ENCODE measurements at places on chromosomes 3 and 15. TPM values are rescaled to one million over a fixed set of nuclear protein-coding genes. Genes with fewer than 3 reads are reported as not detected.

CELSR3 gene
- total RNA-seq, result 0.33 TPM

NEO1 gene
- 8.7 TPM for total RNA-seq

TTLL13 gene
- not detected for total RNA-seq

MINAR1 gene
- 0.12 TPM for total RNA-seq

NEDD4 gene
- 20.0 TPM for total RNA-seq

POPDC2 gene
- total RNA-seq, result 0.89 TPM

PLSCR5 gene
- not detected for total RNA-seq

GATM gene
- 529 TPM for total RNA-seq

ALS2CL gene
- 16.2 TPM for total RNA-seq

GOLGA6L9 gene
- 0.83 TPM for total RNA-seq

SEC22C gene
- 11.3 TPM for total RNA-seq

CCRL2 gene
- 0.30 TPM for total RNA-seq

CEP19 gene
- total RNA-seq, result 0.46 TPM

CCR2 gene
- total RNA-seq, result 1.5 TPM

VIPR1 gene
- 1.9 TPM for total RNA-seq

PLXNA1 gene
- 7.3 TPM for total RNA-seq

GPR171 gene
- total RNA-seq, result 0.25 TPM

SI gene
- total RNA-seq, result not detected

FBXW12 gene
- not detected for total RNA-seq

AMT gene
- total RNA-seq, result 52.0 TPM
